ENCODE measurements at places on chromosomes 1 and 21.
A peak's percentile ranks its signal among the peaks of the same experiment; 100 is the strongest.

DNA sequence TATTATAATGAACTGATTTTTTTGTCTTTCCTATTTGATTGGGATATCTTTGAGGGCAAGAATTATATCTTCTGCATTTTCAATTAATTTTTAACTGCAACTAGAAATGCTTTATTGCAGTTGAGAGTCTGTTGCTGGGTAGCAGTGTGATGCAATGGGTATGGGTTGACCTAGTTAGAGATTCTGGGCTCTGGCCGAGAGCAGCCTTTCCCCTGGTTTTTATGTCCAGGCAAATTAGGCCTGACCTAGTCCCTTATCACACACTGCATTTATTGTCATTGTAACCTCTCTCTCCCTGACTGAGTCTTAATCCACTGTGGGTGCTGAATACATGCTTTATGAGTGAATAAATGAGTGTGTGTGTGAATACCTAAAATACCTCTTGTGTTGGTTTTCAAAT, 206.4 kb upstream of the PTGFR start:
- DNase-seq, result no peak

GRCh38 chr1:209672705-209673630, 2.2 kb upstream of the G0S2 start:
- no peak for DNase-seq

DNA sequence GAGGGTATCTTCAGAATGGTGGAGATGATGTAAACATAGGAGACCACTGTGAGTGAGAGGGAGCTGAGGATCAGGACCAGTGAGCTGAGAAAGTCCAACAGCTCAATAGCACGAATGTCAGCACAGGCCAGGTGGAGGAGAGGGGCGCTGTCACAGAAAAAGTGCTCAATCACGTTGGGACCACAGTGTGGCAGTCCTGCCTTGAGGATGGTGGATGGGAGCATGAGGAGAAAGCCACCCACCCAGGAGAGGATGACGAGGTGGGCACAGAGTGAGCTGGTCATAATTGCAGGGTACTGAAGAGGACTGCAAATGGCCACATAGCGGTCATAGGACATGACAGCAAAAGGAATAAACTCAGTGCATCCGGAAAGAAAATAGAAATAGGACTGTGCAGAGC, 8.1 kb downstream of the OR11L1 start:
- DNase-seq, result no peak

DNA sequence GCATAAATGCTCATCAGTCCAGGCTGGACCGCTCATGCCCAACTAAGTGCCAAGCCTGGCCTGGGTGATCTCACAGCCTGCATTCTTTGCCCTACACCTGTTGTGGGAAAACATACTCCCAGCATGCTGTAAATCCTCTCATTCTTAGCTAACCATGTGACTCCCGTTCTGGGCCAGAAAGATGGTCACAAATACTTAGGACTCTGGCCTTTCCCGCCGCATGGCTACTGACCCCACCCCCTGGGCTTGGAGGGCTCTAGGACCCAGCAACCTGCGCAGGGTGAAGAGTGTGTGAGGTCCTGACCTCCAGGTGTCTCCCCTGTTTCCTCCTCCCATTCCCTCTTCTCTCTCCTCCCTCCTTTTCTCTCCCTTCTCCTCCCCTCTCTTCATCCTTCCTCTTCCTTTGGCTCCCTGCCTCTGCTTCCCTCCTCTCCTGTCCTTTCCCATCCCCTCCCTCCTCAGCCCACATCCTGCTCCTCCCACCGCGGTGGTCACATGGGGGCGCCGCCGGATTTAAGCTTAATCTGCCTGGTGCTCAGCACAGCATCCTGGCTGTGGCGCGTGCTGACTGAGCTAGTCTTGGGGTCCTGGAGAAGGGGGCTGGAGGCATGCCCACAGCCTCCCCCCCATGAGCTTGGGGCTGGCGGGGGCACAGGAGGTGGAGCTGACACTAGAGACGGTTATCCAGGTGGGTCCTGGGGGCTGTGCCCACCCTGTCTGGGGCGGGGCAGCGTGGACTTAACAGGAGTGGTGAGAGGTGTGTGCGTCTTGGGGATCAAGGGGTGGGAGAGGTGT, at the start of gene CROCC:
Gene CROCC (plus strand): TSS at position 541 of the 795 bp plus-strand sequence. CDS start 88 bp downstream, at position 629.
- DNase-seq, result peak; percentile 16

GRCh38 chr1:8239306-8240023, 78.4 kb upstream of the SLC45A1 start:
- DNase-seq, result no peak

DNA sequence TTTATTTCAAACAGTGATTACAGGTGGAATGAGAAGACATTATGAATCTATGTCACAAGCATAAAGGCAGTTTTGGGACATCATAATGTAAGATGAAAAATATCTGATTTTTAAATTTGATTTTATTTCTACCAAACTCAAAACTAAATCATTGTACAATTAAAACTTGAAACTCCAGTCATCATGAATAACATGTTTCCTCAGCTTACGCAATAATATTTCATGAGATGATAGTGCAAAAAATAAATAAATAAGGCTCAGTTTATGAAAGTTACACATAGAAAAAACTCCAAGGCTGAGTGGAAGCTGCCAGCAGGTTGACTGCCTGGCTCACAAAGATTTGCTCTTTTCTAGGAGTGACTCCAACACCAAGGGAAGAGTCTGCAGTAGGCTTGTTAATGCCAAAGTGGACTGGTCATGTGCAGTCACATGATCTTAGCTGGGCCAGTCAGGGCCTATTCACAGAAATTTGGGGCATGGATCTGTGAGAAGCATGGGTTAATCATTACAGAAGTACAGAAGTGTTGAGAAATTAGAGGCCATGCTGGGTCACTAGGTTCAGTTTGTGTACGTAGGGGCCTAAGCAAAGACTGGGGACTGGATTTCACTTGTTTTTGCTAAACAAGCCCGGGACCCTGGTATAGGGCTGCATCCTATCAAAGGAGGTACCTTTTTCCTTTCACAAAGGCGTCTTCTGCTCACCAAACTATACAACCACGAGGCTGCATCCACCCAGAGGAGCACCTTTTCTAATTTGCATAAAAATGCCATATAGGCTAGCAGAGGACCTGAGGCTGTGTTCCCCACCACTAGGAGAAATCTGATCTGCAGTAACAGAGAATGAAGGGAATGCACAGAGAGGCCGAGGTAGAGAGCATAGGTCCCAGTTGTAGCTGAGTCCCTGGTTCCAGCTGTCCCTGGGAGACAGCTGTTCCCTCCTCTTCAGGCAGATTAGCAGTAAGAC, 4.9 kb upstream of the ABCA4 start:
- DNase-seq, result no peak

Measured in stimulated activated CD8-positive, alpha-beta memory T cell treated with anti-CD3 and anti-CD28 coated beads, Interleukin-4, amount 100 ng/mL, for 1 hour (primary cell).